ENCODE measurements at places on chromosomes 3 and 15.

GRCh38 chr3:124707656-124708062 is 22.6 kb upstream of the UMPS start:
- DNase-seq = no peak

DNA sequence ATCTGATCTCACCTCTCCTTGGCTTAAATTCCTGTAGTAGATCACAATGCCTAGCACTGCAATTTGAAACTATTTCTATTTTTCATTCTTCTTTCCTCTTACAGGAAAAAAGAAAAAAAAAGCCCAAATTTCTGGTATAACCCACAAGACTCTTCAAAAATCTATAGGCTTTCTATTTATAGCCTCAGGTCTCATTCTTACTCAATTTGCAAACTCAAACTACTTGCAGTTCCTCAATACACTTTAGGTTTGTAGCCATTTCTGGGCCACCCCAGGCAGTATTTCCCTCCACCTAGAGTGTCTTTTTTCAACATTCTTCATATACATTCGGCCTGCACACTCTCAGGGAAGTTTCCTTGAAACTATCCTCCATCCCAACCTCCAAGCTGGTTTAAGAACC is 169.0 kb downstream of the TBC1D5 start:
- no peak for DNase-seq

GRCh38 chr15:47388299-47388698 is 329.0 kb upstream of the SEMA6D start:
- no peak for DNase-seq

GRCh38 chr3:122100591-122101463 is 45.7 kb downstream of the CD86 start:
- DNase-seq = no peak

DNA sequence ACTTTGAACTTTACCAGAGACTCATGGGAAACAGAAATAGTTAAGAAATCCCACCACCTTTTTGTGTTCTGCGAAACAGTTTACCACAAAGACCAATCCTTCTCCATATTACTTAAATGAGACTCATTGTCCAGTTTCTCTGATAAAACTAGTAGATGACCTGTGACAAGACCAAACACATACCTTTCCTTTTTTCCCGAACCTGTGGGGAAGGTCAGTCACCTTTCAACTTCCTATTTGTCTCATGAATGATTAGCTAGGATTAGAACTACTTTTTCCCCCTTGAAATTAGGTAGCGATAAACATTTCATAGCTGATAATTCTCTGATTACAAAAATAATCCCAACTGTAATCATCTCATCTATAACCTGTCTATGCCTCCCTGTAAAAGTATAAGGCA is 2.3 kb upstream of the TBC1D5 start:
- DNase-seq = no peak

GRCh38 chr3:186960347-186960746 is 30.0 kb downstream of the ST6GAL1 start:
- no peak for DNase-seq

DNA sequence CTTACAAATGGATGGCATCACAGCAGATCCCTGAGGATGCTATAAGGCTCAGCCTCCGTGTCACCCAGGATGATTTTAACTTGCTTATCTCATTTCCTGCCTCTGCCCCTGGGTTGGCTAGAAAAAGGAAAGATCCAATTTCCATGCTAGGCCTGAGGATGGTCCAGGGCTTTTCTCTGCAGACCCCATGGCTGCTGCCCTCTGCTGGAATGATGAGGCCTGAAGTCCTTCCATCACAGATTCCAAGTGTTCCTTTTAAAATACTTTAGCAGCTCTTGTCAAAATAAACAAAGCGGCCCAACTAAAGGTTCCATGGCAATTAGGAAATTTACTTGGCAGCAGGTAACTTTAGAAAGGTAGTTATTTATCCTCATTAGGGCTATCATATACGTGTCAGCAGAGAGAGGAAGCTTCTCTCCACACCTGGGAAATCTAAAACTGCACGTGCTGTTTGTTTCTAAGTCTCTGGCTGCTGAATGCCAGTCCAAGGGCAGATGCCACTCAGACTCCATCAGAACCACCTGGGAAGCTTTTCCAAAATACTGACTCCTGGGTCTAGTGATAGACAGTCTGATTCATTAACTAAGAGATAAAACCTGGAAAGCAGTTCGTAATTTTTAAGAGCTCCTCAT is 401.9 kb upstream of the IL12A start:
- no peak for DNase-seq

DNA sequence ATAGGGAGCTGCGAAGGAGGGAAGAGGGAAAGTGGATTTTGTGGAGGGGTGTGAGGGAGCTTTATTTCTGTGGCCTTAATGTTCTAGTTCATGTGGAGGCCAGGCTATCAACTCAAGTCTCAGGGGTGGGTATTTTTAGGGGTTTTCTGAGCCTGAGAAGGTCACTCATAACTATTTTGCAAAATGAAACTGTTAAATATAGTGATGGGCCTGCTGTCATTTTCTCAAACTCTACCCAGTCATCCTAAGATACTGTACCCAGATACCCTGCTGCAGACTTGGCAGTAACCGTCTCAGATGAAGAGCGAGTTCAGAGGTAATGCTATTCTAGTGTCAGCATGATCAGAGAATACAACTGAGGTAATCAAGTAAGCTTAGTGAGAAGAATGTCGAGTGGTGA is 545.0 kb upstream of the TBL1XR1 start:
- DNase-seq = no peak

DNA sequence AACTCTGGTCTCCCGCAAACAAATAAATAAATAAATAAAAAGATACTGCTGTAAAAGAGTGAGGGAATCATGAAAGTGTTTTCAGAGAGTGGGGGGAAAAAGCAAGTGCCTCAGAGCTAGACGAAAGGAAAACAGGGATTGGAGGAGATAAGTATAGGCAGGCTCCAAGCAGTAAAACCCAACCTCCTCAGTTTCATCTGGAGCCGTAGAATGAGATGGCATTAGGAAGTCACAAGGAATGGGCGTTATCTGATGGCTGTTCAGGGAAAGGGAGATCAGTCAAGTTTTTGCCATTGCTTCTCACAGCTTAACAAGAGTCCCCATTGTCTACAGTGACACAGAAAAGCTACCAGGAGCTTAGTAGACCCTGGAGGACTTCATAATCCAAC is 451.5 kb upstream of the PPP2R3A start:
- no peak for DNase-seq

DNA sequence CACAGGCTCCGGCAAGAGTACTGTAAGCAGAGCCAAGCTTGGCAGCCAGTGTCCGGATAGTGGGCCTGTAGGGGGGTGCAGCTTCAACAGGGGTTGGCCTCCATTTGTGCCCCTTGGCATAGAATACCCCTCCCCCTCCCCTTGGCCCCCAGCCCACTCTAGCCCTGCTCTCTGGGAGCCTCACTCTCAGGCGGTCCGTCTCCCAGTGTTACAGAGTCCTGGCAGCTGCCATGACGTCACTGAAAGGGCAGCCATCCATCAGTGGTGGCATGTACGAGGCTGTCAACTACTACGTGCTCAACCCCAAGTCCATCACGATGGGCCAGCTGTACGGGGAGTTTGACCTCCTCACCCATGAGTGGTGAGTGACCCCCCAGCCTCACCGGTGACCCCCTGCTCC is 50.4 kb downstream of the DNAH1 start:
- DNase-seq = no peak
